ENCODE measurements at places on chromosomes 3 and 15. TPM values are rescaled to one million over a fixed set of nuclear protein-coding genes. Genes with fewer than 3 reads are reported as not detected.

- DNase-seq, result no peak
Observed at GRCh38 chr3:61733000-61733399, 171.6 kb downstream of the PTPRG start.

DNA sequence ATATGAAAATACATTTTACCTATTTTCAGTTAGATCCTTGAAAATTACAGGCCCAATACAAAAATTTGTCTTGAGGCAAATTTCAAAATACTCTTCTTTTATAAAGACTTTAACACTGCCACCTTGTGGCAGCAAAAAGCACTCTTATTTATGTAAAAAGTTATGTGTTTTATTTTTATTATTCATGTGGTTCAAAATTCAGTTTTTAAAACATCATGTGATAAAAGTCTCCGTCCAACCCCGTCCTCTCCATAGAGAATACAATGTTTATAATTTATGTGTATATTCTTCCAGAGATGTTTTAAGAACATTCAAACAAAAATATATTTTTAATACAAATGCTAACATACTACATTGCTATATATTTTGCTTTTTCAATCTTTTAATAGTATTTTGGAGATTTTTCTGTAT, 36.9 kb upstream of the TRIM59 start:
- DNase-seq, result no peak

DNA sequence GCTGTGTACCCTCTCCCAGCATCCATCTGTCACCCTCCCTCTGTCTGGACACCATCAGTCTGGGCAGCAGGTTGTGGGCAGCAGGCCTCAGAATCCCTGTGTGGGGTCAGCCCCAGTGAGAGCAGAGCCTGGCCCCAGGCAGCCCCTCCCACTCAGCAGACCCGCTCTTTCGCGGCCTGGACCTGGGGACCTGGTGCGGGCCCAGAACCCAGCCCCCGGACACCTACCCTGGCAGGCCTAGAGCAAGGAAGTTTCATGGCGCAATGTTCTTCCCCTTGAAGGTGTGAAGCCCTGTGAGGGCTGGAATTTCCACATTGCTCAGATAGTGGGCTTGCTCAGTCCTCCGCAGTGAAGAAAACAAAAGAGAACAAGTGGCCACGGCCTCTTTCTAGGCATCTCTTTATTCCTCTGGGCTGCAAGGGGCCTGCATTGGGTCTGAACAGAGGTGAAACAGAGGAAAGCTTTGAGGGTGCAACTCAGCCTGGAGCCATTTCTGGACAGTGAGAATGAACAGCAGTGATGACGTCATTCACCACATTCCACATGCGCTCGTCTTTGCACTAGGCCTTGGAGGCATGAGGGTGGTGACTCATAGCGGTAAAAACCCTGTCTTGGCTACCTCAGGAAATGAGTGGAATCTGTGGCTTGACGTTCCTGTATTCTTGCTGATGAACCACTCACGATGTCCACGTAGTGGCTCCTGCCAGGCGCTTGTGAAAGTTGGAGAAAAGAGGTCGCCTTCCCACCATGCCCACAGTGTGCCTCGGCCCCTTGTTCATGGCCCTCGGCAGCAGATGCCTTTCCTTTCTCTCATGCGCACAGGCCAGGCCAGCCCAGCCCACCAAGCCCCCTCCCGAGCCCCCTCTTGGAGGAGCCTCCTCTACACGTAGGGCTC, 66.1 kb downstream of the SLC30A4 start:
- DNase-seq, result peak; percentile 73

The UCN2 gene
- not detected for total RNA-seq

The SLC28A2 gene
- total RNA-seq, result not detected

Data from activated T-helper 1 cell treated with anti-CD3 and anti-CD28 coated beads, Interleukin-12 subunit alpha, Interleukin-12 subunit beta, Interleukin-2, Interleukin-4 antibody, amounts not matched to agents 30 ng/mL and 10 ng/mL and 1 ng/mL, durations not matched to agents 14 hours and 24 hours and 36 hours (primary cell).